ENCODE measurements at places on chromosomes 2 and 18.
A peak's percentile ranks its signal among the peaks of the same experiment; 100 is the strongest.

DNA sequence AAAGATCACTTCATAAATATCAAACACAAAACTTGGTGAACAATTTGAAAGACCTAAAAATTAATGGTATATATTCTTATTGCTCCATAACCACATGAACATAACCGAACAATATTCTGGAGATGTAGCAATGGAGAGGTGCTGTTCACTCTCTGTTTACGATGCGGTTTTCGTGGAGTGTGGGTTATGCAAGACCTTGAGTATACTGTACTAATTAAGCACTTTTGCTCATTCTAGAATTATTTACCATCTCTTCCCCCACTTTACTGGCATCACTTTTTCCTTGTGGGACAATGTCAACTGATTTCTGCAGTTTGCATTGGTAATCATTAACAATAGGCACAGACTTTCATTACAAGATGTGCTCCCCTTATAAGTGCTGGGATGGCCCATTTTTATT, 97.6 kb downstream of the RAPH1 start:
- no peak for DNase-seq

GRCh38 chr2:32124660-32125059, 41.0 kb upstream of the SLC30A6 start:
- no peak for DNase-seq

GRCh38 chr2:143125717-143126116, 3.5 kb upstream of the ARHGAP15 start:
- no peak for DNase-seq

DNA sequence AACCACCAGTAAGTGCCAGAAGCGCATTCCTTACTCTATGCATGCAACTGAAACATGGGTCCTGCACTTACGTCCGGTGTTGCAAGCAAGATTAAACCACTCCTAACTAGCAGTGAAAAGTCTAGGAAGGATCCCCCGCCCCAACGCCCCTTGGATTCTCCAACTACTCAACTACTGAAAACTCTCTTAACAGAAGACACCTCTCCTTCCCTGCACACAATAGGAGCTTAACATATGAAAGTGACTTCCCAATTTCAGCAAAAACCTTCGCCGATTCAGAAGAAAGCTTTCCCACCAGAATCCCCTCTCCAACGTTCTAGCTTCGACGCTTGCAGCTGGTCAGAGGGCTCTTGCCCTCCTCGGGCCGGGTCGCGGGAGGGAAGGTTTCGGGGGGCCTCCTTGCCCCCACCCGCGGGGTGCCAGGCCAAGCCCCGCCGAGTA, 578 bp downstream of the IWS1 start:
- DNase-seq, result no peak

DNA sequence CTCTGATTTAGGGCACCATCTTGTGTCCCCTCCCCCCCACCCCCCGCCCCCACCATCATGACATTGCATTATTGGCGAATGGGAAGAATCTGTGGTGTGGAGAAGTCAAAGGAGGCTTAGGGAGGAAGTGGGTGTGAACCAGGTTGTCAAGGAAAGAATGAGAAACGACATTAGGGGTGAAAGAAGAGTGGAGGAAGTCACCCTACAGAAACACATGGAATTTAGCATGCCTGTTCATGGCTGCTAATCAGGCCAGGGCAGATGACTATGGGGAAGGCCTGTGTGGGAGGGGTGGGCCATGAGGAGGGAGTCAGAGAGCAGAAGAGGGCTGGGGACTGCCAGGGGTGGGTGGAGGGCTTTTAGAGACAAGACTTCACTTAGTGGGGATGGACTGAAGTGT, 81.6 kb downstream of the AOX1 start:
- no peak for DNase-seq

DNA sequence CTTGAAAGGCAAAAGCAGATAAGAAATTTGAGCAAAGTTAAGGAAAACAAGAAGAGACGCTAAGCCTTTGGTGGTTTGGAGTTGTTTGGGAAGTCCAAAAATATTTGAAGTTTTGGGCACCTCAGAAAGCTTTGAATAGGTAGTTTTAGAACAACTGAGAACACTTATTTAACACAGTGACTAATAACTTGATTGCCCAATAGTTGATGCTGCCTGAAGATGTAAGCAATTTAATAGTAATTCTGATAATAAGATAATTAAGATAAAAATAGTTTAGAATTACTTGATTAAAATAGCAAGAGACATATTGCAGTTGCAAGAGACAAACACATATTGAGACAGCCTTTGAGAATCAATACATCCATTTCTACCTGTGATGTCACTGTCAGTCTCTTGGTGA, 16.5 kb upstream of the COL3A1 start:
- DNase-seq, result no peak

GRCh38 chr2:239327536-239328350, 73.1 kb downstream of the HDAC4 start:
- DNase-seq, result no peak

DNA sequence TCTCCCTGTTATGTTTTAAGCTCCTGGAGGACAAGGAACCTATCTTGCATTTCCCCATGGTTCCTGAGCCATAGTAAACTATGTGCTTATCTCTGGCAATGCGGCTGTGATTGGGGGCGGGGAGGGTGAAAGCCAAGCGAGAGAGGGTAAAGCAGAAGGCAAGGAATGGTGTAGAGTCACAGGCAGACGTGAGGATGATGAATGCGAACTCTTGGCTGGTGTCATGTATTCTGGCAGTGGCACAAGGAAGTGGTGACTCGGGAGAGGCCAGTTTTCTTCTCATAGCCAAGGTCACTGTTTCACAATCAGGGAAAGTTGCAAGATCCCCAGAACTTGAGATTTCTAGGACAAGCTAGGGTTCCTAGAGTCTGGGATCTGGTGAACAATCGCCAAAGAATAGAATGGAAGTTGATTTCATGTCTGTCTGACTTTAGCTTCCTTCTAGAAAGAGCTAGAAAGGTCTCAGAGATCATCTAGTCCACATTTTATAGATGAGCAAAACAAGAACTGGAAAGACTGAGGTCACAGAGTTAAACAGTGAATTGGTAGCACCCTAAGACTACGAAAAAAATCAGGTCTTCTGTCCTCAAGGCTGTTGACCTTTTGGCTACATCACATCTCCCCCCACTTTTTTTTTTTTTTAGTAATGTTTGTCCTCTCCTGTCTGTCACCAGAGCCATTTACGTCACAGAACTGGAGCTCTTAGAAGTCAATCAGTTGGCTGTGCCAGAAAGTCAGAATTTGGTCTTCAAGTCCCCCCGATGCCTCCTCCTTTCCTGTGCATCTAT, 137.0 kb downstream of the BCL11A start:
- no peak for DNase-seq

DNA sequence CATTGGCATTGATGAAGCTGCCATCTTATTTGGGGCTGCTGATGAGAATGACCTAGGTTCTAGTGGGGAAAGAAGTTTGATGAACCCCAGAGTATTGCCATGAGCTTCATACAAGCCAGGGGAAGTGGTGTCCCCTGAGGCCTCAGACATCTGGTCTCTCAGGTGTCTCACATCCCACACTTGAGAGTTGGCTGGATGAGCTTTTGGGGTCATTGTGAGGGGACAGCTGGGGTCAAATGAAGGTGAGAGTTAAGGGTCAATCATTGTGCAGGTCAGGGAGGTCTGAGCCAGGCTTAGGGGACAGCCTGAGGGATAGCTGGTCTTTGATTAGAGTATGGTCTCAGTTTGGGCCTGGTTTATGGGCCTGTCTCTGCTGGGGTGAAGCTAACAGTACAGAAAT, 336.5 kb downstream of the CYP26B1 start:
- DNase-seq, result no peak

DNA sequence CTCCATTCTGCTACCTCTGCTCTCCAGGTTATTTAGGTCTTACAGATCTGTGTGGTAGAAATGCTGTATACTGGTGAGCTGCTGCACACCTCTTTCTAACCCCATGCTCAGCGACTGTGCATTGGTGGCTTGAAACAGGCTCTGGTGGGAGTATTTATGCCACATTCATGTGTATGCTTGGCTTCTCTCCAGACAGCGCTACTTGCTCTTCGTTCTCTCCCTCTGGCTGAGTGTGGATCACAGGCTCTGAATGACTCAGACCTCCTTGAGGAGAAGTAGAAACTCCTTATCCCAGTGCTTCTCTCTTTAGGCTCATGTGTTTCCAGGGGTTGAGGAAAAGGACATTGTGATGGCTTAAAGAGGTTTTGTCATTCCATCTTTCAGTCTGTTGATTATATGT, 54.9 kb downstream of the FHOD3 start:
- DNase-seq, result no peak

DNA sequence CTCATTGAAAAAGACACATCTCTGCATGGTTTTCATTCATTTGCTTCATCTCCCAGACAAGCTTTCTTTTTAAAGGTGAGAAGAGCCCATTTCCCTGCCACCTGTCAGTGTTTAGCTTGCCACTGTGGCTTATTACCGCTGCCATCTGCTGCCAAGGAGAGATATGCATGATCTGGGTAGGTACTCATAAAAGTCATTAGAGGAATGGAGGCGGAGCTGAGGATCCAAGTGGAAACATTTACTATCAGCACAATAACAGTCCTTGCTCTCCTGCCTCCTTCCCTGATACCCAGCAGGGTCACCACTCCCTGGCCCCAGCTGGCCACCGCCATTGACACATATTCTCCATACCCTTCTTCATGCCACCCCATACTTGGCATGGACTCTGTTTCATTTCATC, 390.4 kb downstream of the TSN start:
- DNase-seq, result no peak

GRCh38 chr2:104745846-104746245, 108.1 kb upstream of the POU3F3 start:
- DNase-seq, result no peak

DNA sequence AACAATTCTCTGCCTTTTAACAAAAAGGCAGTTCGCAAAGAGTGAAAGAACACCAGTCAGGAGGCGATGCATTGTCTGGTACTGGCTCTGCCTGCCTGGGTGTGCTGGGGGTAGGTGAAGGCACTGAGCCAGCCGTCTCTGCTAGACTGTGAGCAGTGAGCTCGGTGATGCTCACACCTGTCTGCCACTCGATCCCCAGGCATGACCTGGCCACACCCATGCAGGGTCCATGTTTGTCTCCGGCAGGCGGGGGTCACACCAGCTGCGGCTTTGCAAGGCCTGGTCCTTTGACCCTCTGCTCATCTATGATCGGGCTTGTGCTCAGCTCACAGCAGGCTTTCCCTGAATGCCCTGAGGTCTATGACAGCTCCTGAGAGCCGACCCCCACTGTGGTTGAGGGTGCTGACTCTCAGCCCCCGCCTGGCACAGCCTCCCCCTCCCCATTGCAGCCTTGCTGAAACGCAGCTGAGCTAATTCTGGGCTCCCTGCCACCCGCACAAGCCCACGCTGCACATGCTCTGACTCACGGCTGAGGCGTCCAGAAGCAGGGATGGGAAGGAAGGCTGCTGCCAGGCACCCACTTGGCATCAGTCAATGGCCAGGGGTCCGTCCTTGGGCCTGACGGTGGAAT, 23.7 kb downstream of the CRACDL start:
- DNase-seq, result peak; percentile 29

- DNase-seq, result no peak
These were observed 407.6 kb upstream of the SPHKAP start for GRCh38 chr2:228589115-228589514.

DNA sequence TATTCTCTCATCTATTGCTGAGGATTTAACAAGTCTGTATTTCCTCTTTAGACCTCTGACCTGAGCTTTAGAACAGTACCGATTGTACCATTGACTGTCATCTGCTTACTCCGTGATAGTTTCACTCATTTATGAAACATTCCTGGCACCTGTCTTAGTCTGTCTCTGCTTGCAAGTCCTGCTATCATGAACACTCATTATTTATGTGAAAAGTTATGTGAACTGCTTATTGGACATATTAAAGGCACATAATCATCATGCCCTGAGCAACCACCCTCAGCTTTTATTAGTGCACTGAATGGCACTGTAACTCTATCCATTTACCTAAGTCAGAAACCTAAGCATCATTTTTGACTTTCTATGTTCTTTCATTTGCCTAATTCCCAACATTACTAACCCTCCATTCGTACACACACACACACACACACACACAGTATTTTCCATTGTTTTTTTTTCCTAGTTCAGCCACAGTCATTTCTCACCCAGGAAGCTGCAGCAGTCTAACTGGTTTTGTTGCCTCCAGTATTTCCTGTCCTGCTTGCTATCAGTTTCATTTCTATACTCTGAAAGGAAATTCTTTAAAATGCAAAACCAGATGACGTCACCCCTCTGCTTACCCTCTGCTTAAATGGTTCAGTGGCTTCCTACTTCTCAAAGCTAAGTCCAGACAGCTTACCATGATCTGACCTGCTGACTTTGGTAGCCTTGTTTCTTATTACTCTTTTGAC, 146.1 kb downstream of the HAUS1 start:
- DNase-seq, result peak; percentile 49

- no peak for DNase-seq
These were observed 94.0 kb upstream of the HNRNPA3 start for GRCh38 chr2:177118636-177119035.

DNA sequence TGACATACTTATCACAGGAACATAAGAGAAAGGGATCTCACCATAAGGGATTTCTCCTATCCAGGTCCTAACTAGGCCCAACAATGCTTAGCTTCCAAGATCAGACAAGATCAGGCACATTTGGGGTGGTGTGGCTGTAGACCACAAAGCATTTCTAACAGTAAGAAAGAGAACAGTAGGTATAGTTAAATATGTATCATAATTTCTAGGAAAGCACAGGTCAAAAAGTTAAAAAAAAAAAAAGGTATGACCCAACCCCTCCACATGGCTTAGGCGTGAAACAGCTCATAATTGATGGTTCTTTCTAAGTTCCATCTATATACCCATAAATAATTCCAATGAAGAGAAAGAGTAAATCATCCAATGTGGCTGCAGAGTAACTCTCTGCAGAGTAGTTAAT, 6.9 kb downstream of the PRKD3 start:
- no peak for DNase-seq

- DNase-seq, result no peak
These were observed 115.2 kb downstream of the GFPT1 start for GRCh38 chr2:69271831-69272257.

DNA sequence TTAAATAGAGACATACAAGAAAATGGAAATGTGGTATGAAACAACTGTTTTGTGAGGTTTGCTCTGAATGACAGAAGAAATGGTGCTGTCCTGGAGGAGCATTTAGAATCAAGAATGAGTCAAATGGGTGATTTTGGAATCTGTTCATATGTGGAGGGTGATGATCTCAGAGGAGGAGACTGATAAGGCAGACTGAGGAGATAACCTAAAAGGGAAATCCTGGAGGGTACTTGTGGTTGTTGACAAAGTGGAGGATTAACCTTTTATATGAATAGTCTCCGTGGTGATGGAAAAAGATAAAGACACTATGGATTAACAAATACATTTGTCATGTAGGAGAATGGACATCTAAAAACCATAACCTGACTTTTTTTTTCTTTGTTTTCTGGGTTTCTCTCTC, 74.1 kb downstream of the MMADHC start:
- no peak for DNase-seq

DNA sequence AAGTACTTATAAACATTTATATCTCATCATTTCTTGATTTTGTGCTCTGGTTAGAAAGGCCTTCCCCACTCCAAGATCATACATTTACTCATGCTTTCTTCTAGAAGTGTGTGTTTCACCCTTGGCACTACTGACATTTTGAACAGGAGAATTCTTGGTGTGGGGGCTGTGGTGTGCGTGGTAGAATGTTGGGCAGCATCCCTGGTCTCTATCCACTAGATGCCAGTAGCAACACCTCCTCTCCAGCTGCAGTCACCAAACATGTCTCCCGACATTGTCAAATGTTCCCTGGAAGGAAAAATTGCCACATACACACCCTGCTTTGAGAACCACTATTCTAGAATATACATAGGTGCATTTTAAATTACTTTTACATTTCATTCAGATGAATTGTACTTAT, 8.7 kb upstream of the TGIF1 start:
- no peak for DNase-seq

- no peak for DNase-seq
These were observed 5.6 kb downstream of the CELF4 start for GRCh38 chr18:37560003-37560402.

GRCh38 chr2:238498188-238498587, 71.5 kb downstream of the ASB1 start:
- DNase-seq, result no peak

All from HCT116 (cell line).